ENCODE measurements at places on chromosomes 12 and 14. TPM values are rescaled to one million over a fixed set of nuclear protein-coding genes. Genes with fewer than 3 reads are reported as not detected.

GRCh38 chr14:67900231-67900630 is 80.7 kb downstream of the RAD51B start:
- H3K36me3 ChIP-seq, result no peaks in the 10 kb centered on the region
- H3K27me3 ChIP-seq, result no peaks in the 10 kb centered on the region
- H3K27ac ChIP-seq, result no peak overlapping the region
- H3K4me1 ChIP-seq, result no peaks in the 10 kb centered on the region

GRCh38 chr14:31256534-31257243 is 49.1 kb upstream of the HECTD1 start:
- H3K27ac ChIP-seq, result no peak overlapping the region
- DNase-seq, result no peak
- no peaks in the 10 kb centered on the region for H3K36me3 ChIP-seq
- H3K4me3 ChIP-seq, result no peak overlapping the region

GRCh38 chr12:16437926-16438325 is 90.5 kb downstream of the MGST1 start:
- no peak overlapping the region for H3K4me3 ChIP-seq
- H3K27ac ChIP-seq, result no peak overlapping the region
- H3K4me1 ChIP-seq, result no peaks in the 10 kb centered on the region
- no peaks in the 10 kb centered on the region for H3K36me3 ChIP-seq
- no peaks in the 10 kb centered on the region for H3K27me3 ChIP-seq

The CD69 gene
- 83.3 TPM for total RNA-seq

The KLHL33 gene
- not detected for total RNA-seq

The AMN gene
- 809 TPM for total RNA-seq

All from Peyer's patch (tissue), 4 donors.